ENCODE measurements at places on chromosomes 2 and 18. TPM values are rescaled to one million over a fixed set of nuclear protein-coding genes. Genes with fewer than 3 reads are reported as not detected.
A peak's percentile ranks its signal among the peaks of the same experiment; 100 is the strongest.

GRCh38 chr2:166360906-166361305 is 14.8 kb downstream of the SCN9A start:
- DNase-seq = no peak

- no peak for DNase-seq
These were observed 359.6 kb upstream of the MC4R start for GRCh38 chr18:60732143-60732542.

GRCh38 chr2:134391751-134392160 is 137.9 kb downstream of the MGAT5 start:
- DNase-seq = no peak

GRCh38 chr2:3789256-3789655 is 85.9 kb downstream of the DCDC2C start:
- DNase-seq = no peak

- DNase-seq = peak; percentile 73
These were observed 146.6 kb downstream of the RDH14 start for GRCh38 chr2:18413676-18414396.

- no peak for DNase-seq
These were observed 70.6 kb downstream of the VWA3B start for GRCh38 chr2:98157557-98157956.

GRCh38 chr2:188919824-188920223 is 54.3 kb upstream of the COL3A1 start:
- no peak for DNase-seq

GRCh38 chr2:124607679-124608078 is 582.6 kb downstream of the CNTNAP5 start:
- DNase-seq = no peak

DNA sequence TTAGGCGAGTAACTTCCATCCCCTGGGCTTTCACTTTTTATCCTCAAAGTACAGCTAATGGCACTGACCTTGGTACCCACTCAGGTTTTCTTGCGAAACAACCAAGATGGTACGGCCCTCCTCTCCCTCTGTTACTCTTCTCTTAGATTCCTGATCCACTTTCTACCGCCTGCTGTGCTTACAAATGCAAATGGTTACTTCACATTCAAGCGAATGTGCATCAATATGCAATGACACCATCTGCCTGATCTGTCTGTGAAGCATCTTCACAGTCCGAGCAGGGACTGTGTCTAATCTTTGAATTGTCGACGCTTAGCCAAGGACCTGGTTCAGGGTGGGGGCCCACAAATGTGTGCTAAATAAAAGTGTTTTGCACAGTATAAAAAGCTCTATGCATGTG is 112.2 kb downstream of the TRIB2 start:
- DNase-seq = no peak

DNA sequence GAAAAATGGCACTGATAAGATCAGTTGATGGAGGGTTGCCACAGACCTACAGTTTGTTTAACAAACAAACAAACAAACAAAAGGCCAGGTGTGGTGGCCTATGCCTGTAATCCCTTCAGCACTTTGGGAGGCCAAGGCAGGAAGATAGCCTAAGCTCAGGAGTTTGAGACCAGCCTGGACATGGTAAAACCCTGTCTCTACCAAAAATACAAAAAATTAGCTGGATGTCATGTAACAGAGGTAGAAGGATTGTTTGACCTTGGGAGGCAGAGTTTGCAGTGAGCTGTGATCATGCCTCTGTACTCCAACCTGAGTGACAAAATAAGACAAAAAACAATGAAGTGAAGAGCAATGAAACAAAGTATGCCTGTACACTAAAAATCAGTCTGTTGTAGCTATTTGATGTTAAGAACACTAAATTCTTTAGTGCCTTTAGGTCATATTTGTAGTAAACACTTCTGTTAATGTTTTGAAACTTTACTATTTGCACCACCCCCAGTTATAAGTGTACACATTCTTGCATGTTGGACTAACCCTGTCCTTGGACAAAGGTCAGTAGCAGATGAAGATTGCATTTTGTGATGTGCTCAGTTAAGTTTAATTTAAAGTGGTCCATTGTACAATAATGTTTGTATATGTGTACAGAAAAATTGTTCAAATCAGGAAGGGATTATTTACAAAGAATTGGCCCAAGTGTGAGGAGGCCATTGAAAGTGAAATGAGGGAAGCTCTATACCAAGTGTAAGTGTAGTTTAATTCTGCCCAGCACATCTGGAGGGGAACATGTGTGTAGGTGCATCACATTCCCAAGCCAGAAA is 73.9 kb downstream of the KYNU start:
- no peak for DNase-seq

GAREM2 gene
- total RNA-seq = 1.2 TPM

FIGN gene
- total RNA-seq = 8.6 TPM

HOXD3 gene
- not detected for total RNA-seq

DYSF gene
- total RNA-seq = 114 TPM

SPATA3 gene
- total RNA-seq = not detected

Data from myocyte (in vitro differentiated cells).